ENCODE measurements at places on chromosomes 16 and 17.

GRCh38 chr17:41620583-41621434 lies 3.6 kb downstream of the KRT17 start:
- ATAC-seq = no peak

- no peak for ATAC-seq
Measured at GRCh38 chr16:78240459-78241222, 141.2 kb downstream of the WWOX start.

GRCh38 chr16:88677721-88678120 lies 8.6 kb downstream of the SNAI3 start:
- no peak for ATAC-seq

DNA sequence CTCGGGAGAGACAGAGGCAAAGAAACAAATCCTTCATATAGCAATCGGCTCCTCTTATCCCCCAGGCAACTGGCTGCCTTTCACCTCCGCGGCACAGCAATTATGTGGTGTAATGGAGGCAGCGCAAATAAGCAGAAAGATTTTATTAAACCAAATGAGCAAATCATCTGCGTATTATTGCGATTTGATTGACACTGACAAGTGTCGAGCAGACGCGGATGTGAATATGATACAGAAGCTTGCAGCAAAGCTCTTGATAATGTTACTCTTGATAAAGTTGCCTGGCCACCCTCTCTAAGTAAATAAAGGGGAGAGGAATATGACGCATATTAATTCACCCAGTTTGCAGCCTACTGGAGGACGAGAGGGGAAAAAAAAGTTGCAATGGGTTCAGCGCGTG lies 26.5 kb upstream of the AKTIP start:
- no peak for ATAC-seq

- no peak for ATAC-seq
Measured at GRCh38 chr17:27669136-27669535, 38.1 kb downstream of the LGALS9 start.

GRCh38 chr16:89554343-89554742 lies 6.1 kb upstream of the RPL13 start:
- ATAC-seq = no peak

DNA sequence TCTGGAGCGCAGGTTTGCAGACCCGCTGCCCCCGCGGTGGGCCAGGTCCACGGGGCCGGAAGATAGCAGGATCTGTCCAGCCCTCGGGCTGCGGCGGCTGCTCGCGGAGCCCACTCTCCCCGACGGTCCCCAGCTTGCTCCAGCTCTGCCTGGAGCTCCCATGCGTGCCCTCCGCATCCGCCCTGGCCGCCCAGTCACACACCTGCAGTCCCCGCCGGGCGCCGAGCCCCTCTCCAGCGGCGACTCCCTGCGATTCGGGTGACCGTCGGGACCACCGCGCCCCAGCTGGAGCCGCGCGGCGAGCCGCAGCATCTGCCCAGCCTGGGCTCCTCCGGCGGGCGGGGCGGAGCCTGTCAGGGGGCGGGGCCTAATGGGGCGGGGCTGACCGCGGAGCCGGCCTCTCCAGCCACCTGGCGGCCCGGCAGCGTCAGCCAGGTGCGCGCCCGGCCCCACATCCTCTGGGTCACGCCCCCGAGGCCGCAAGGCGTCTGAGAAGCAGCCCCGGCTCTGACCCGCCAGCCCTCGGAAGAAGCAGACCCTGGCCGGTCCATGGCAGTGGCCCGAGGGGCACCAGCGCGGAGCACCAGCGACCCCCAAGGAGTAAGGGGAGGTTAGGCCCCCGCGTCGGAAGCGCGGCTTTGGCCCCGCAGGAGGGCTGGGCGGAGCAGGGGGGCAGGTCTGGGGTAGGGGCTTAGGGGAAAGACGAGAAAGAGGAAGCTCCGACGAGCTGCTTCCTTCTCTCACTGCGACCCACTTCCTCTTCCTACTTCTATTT lies at the start of gene PIK3R5:
TSS of gene PIK3R5 (minus strand) at position 314 of the 775 bp plus-strand sequence. CDS start 54,213 bp downstream, outside the sequence.
- ATAC-seq = peak; percentile 94

DNA sequence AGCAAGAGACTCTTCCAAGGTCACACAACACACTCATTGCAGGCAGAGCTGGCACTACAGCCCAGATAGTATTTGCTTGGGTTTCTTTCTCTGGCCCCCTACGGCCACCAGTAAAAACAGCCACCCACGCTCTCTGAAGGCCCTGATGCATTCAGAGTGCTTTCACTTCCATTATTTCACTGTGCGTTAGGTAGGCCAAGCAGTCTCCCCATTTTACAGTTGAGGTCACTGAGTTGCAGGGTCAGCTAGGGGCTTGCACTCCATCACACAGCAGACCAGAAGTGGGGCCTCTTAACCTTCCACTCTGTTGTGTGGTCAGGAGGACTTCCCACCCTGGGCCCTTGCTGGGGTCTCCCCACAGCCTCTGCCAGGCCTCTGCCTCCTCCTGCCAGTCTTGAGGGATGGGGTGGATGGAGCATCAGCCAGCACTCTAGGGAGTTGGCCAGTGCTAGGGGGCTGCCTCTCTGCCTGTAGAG lies 2.5 kb downstream of the TBX21 start:
- peak; percentile 82 for ATAC-seq

GRCh38 chr17:59897090-59897489 lies 4.2 kb downstream of the RPS6KB1 start:
- ATAC-seq = no peak

- ATAC-seq = no peak
Measured at GRCh38 chr17:58060596-58061191, 22.5 kb upstream of the DYNLL2 start.
